Cerebellar nuclear complex (tissue), 1 donor: ENCODE measurements at places on chromosomes 4 and X.
A peak's percentile ranks its signal among the peaks of the same experiment; 100 is the strongest.

DNA sequence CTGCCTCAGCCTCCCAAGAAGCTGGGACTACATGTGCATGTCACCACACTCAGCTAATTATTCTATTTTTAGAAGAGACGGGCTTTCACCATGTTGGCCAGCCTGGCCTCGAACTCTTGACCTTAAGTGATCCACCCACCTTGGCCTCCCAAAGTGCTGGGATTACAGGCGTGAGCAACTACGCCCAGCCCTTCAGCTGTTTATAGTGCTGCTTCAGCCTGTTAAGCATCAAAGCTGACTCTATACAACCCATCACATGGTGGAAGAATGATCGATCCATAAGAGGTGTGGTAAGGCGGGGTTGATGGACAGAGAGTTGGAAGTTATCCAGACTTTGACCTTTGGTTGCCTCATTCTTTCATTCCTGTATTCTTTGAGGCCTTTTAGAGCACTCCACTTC, 56.2 kb upstream of the RAPGEF2 start:
- no peak for DNase-seq

- no peak for DNase-seq
Measured at GRCh38 chr4:142551517-142552305, 294.4 kb downstream of the INPP4B start.

GRCh38 chr4:79872738-79873137, 200.3 kb downstream of the ANTXR2 start:
- DNase-seq: no peak

GRCh38 chr4:100100985-100101384, 89.3 kb downstream of the DDIT4L start:
- DNase-seq: no peak

DNA sequence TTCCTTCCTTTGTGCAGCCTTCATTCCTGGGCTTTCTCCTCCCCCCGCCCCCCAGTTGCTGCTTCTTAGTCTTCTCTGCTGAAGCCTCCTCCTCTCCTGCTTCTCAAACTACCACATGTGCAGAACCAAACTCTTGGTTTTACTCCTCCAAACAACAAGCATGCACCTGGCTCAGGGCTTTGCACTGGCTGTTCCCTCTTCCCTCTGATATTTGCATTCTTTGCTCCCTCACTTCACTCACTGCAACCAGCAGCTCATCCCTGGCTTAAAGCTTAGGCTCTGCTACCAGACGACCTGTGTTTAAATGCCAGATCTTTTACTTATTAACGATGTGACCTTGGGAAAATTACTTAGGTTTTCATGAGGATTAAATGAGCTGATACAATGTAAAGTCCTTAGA, 51.4 kb downstream of the MED28 start:
- no peak for DNase-seq

- no peak for DNase-seq
Measured at GRCh38 chrX:39576041-39576872, 521.5 kb downstream of the BCOR start.

DNA sequence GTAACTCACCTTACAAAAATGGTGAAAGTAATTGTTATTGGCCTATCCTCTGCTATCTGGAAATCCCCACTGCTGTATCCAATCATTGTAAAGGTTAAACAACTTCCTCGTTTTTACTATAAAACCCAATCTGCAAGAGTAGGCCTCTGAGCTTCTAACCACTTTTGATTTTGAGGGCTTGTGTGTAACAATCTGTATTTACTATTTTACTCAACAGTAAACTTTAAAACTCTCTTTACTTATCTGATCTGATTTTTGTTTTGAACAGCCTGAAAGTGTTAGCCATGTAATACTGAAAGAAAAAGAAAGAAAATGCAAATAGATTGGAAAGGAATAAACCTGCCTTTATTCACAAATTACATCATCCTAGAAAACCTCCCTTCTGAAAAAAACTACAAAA, 63.1 kb downstream of the SLC10A7 start:
- DNase-seq: no peak

GRCh38 chr4:43330288-43330687, 437.8 kb downstream of the GRXCR1 start:
- no peak for DNase-seq

GRCh38 chr4:85210353-85210752, 243.9 kb upstream of the WDFY3 start:
- no peak for DNase-seq

- DNase-seq: peak; percentile 78
Measured at GRCh38 chr4:145618932-145619638, at the start of gene MMAA. Gene MMAA (plus strand): TSS chr4:145619385. CDS start chr4:145639140, 19,755 bp downstream.

GRCh38 chr4:24241511-24241910, 342.8 kb downstream of the DHX15 start:
- DNase-seq: no peak

GRCh38 chr4:16124232-16124631, 40.4 kb upstream of the PROM1 start:
- DNase-seq: no peak

GRCh38 chrX:39652336-39652735, 445.4 kb downstream of the BCOR start:
- no peak for DNase-seq

DNA sequence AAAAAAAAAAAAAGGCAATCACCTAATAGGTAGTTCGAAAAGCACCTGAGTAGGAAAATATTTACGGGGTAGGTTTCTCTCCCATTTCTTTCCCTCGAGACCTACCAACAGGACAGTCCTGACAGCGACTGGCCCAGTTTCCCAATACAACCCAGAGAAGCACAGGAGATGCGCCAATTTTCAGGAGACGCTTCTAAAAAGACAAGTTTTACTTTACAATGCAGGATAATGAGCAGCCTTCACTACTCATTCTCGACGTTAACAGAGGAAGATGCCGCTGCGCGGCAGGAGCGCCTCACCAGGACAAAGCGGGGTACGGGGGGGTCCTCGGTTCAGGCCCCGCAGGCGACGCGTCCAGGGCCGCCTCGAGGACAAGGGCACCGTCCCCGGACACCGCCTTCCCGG, 708 bp downstream of the BCLAF3 start:
- DNase-seq: no peak

- no peak for DNase-seq
Measured at GRCh38 chr4:111930659-111931058, 214.6 kb upstream of the FAM241A start.

GRCh38 chrX:74383611-74384010, 37.7 kb upstream of the SLC16A2 start:
- DNase-seq: no peak

DNA sequence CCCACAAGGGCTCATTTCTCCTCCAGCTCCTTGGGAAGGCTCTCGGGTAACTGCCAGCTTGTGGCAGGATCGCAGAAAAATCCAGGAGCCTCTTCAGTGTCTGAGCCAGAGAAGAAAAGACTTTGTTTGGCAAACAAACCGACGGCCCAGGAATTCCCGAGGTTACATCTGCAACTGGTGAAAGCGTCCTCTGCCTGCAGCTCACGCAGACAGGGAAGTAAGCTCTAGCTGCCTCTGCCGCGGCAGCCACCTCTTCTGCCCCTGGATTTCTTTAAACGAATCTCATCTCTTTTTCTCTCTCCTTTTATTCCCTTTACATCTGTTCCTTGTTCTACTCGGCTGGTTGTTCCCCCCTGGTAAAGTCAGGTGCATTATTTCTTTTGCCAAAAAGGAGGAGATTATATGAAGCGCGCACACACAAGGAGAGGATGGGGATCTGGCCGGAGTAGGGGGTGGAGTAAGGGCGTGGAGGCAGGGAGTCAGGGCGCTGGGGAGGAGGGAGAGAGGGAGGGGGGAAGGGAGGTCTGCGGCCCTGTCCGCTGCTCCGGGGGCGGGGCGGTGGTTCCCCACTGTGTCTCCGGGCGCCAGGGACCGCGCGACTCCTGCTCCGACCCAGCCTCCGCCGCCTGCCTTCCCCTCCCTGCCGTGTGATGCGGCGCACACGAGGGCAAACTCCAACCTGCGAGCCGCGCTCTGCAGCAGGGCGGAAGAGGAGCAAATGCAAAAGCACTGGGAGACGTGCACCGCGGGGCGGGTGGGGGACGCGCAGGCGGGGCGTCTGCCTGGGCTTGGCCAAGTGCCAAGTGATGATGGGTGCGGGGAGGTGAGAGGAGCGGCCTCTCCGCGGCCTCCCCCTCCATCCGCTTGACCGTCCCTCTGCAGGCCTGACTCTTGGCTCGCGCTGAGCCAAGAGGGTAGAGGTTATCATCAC, at the start of gene DCHS2:
Gene DCHS2, minus strand, starts transcription at position 459 of the 931 bp plus-strand sequence. Its CDS starts 444 bp downstream, at position 15.
- DNase-seq: no peak

- DNase-seq: no peak
Measured at GRCh38 chr4:58144721-58145120, 1034.5 kb upstream of the IGFBP7 start.

DNA sequence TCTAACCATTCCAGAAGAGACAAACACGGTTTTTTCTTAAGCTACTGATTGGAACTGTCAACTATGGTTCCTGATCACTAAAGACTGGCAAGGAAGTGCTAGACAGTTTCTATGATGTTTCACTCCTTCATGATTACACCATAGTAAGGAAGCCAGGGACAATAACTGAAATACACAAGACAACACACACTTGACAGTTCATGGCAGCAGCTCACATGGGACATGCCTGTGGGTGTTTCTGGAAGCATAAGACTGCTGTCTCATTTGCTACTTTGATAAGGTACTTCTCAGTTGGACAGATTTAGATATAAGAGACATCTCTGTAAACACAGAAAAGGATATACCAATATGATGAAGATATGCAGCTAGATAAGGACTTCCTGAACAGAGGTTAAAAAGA, 8.3 kb upstream of the IRAK1 start:
- no peak for DNase-seq

DNA sequence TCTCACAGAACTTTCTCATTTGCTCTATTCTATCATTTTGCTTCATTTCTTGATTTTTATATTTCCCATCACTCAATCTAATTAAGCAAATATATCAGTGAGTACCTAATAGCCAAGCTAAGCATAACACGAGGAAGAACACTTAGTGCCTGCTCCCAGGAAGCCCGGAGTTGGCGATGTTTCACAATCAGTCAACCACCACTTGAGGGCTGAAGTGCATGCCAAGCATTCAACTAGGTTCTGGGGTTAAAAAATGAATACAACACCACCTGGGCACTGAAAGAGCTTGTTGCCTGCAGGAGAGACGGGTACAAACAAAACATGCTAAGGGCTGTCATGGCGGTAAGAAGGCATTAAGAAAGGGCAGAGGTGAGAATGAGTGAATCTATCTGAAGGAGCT, 47.5 kb downstream of the UCHL1 start:
- DNase-seq: no peak

GRCh38 chr4:103915224-103915869, 195.6 kb upstream of the TACR3 start:
- DNase-seq: no peak
